ENCODE measurements at places on chromosomes 4 and X. TPM values are rescaled to one million over a fixed set of nuclear protein-coding genes. Genes with fewer than 3 reads are reported as not detected.

CAPN6 gene
- total RNA-seq, result 0.16 TPM

PAGE5 gene
- not detected for total RNA-seq

EDA2R gene
- 14.4 TPM for total RNA-seq

IL1RAPL1 gene
- 1.6 TPM for total RNA-seq

NSG1 gene
- 0.73 TPM for total RNA-seq

RRH gene
- not detected for total RNA-seq

NEIL3 gene
- total RNA-seq, result 5.4 TPM

TACR3 gene
- total RNA-seq, result not detected

CCSER1 gene
- 0.24 TPM for total RNA-seq

GAB3 gene
- 0.12 TPM for total RNA-seq

PITX2 gene
- 18.1 TPM for total RNA-seq

OPN1MW2 gene
- total RNA-seq, result not detected

TIGD4 gene
- total RNA-seq, result 0.12 TPM

VCX3B gene
- not detected for total RNA-seq

RGS12 gene
- 18.5 TPM for total RNA-seq

USP17L30 gene
- not detected for total RNA-seq
